ENCODE measurements at places on chromosomes 13 and 19.

- DNase-seq = no peak
Observed at GRCh38 chr13:98039261-98039660, 85.8 kb downstream of the IPO5 start.

DNA sequence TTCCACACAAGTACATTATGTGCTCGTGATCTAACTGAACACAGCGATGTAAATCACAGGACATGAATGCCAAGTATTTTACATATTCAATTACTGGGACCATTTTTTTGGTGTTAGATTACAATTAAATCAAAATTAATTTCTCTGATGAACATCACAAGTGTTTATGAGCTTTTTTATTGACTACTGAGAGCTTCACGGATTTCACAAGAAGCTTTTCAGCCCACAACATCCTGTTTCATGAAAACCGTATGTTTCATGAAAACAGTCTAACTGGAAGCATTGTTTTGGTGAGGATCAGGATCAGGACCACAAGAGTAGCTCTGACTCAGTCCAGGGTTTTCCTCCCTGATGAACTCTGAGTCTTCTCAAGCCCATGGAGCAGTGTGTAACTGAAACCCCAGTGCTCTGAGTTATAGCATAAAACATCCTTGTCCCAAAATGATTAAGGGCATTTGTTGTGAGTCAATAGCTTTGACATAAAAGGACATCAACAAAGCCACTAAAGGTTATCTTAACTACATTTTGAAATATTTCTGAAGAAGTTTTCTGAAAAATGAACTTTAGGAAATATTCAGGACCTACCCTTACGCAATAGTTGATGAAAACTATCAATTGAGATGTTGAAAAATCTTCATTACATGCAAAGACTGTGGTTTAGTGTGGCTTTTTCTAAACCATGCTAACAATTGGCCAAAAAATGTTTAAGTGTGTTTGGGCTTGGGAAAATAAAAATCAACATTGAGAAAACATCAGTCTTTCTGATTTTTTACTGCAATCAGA, 49.3 kb downstream of the UFM1 start:
- DNase-seq = no peak

DNA sequence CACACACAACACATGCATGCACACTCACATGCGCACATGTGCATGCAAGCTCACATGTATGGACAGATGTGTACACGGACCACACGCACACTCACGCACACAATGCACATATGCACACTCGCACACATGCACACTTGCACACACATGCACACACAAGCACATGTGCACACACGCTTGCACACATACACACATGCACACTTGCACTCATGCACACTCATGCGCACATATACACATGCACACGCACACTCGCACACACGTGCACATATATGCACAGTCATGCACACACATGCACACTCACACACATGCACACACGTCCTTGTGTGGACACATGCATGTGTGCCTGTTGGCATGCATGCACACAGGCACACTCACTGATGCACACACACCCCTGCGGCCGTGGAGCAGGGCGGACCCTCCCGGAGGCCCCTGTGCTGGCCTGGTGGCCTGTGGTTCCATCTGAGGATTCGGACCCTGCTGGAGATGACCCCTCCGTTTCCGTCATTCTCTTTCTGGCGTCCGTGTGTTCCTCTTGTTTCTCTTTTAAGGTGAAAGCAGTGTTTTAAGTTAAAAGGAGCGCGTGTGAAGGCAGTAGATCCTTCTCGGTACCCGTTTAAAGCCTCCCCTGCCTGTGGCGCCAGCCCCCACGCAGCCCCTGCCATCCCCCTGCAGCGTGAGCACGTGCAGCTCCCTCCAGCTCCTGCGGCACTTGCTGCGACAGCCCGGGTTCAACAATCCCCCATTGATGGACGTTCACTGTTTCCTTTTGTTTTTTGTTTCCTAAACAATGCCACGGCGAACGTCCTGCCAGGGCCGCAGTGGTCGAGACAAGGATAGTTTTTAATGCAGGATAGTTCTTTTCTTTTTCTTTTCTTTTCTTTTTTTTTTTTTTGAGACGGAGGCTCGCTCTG, 5.6 kb downstream of the NDUFS7 start:
- no peak for DNase-seq

- DNase-seq = peak; percentile 63
Observed at GRCh38 chr19:32224371-32225244, 120.8 kb upstream of the ZNF507 start.

- no peak for DNase-seq
Observed at GRCh38 chr13:50446611-50447010, 396.9 kb downstream of the DLEU7 start.

DNA sequence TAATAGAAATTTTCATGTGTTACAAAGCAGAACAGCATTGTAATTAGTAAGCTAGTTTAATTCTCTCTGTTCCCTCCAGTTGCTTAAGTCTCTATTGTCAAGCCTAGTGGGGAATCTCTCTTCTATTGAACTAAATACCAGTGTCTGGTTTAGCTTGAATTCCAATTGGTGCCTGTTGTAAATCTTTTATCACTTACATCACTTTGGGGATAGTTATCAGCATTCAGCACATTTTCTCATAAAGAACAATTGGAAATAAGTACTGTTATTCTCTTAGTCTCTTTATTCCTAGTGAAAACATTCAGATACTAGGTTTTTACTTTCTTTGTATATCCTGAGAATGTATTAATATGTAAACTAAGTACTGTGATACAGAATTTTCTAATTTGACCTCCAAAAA, 25.2 kb downstream of the IPO5 start:
- no peak for DNase-seq

- no peak for DNase-seq
Observed at GRCh38 chr19:29267701-29268100, 54.8 kb upstream of the UQCRFS1 start.

GRCh38 chr13:71249011-71249410, 618.0 kb downstream of the DACH1 start:
- no peak for DNase-seq

DNA sequence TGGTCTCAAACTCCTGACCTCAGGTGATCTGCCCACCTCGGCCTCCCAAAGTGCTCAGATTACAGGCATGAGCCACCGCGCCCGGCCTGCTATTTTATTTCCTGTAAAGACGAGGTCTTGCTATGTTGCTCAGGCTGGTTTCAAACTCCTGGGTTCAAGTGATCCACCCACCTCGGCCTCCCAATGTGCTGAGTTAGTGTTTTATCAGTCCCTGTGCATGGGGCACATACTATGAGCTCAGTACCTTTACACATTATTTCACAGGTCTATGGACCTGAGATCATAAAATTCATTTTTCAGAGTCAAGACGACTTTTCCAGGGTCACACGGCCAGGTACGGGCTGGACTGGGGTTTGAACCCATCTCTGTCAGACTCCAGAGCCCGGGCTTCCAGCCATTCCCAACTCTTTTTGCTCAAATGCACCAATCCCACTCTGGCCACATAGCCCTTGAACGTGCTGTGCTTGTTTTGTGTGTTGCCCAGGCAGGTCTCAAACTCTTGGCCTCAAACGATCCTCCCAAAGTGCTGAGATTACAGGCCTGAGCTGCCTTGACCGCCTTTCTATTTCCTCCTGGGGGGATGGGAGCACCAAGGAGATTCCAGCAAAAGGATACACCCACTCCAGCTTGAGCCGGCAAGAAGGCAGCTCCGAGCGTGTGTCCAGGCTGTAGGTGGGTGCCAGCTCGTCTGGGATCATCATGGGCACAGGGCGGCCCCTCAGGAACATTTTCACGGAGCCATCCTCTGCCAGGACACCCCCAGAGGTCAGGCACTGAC, 1.1 kb downstream of the EML2 start:
- no peak for DNase-seq

DNA sequence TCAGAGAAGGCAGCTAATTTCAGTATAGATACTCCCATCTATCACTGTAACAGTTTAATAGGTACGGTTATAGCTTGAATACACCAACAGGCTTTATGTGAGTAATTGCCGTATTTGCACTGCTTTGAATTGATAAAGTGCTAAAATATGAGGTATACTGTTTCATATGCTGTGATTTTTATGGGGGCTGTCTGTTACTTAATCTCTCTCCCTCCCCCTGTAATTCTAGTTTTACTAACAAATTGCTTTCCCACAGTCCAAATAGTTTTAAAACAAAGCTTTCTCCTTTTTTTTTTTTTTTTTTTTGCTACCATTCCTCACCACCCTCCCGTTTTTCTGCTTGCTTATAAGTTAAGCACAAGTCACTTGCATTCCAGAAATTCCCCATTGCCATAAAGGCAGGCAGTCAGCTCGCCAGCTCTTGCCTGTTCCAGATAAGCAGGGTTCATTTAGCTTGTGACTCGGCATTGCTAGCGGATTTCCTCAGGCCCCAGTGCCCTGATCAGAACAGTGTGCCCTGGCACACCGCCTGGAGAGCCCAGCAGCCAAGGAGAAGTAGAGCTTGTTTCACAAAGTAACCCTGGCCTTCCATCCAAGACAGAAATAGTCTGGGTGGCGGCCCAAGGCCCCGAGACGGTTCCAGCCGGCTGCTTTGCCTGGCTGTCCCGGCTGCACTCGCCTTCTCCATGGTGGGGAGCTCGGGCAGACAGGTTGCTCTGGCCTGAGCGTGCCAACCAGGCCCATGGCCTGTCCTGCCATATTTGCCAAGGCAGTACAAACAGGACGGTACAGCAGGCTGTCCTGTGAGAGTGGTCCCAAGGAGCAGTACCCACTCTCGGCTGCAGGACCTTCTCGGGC, 43.5 kb upstream of the NPAS1 start:
- DNase-seq = no peak

DNA sequence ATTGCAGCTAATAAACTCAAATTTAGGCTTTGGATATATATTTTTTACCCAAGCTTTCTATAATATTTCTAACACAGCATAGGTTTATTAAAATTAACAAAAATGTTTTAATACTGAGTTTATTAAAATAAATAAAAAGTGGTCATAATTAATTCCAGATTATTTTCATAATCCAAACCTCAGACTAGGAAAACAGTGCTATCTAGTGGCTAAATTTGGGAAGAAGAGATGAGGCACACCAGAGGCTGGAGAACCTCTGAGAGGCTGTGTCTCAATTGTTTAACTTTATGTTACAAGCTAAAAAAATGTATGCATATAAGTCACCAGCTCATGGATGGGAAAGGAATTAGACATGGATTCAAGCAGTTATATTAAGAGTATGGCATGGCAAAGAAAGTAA, 392.5 kb downstream of the DIAPH3 start:
- DNase-seq = no peak

GRCh38 chr13:26324294-26324693, 70.4 kb downstream of the CDK8 start:
- DNase-seq = no peak

DNA sequence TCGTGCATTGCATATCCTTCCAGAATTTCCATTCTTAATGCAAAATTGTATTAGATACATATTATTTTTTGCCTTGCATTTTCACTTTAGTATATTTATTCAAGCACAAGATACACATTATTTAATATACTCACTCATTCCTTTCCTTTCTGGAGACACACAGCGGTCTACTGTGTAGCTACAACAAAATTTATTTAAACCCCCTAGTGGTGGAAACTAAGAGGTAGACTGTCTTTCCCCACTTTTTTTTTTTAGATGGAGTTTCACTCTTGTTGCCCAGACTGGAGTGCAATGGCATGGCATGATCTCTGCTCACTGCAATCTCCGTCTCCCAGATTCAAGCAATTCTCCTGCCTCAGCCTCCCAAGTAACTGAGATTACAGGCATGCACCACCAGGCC, 2040.3 kb upstream of the PCDH20 start:
- no peak for DNase-seq

- no peak for DNase-seq
Observed at GRCh38 chr13:21901336-21901735, 230.5 kb downstream of the FGF9 start.

- no peak for DNase-seq
Observed at GRCh38 chr13:92938486-92939020, 288.1 kb upstream of the GPC6 start.

DNA sequence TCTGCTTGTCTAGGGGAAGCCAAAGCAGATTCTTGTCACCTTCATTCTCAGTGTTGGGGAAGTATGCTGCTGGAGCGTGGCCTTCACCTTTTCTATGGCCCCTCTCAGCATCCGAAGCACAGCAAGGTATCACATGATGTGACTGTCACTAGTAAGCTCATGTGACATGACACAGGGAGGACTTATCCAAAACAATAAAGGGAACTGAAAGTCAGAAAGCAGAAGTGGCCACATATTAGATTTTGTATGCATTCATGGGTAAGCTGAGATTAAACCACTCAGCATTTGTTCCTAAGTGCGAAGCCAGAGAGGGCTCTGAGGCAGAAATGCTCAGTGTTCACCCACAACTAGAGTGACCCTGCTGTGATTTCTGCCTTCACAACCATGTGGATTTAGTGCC, 72.8 kb upstream of the PCDH8 start:
- no peak for DNase-seq

DNA sequence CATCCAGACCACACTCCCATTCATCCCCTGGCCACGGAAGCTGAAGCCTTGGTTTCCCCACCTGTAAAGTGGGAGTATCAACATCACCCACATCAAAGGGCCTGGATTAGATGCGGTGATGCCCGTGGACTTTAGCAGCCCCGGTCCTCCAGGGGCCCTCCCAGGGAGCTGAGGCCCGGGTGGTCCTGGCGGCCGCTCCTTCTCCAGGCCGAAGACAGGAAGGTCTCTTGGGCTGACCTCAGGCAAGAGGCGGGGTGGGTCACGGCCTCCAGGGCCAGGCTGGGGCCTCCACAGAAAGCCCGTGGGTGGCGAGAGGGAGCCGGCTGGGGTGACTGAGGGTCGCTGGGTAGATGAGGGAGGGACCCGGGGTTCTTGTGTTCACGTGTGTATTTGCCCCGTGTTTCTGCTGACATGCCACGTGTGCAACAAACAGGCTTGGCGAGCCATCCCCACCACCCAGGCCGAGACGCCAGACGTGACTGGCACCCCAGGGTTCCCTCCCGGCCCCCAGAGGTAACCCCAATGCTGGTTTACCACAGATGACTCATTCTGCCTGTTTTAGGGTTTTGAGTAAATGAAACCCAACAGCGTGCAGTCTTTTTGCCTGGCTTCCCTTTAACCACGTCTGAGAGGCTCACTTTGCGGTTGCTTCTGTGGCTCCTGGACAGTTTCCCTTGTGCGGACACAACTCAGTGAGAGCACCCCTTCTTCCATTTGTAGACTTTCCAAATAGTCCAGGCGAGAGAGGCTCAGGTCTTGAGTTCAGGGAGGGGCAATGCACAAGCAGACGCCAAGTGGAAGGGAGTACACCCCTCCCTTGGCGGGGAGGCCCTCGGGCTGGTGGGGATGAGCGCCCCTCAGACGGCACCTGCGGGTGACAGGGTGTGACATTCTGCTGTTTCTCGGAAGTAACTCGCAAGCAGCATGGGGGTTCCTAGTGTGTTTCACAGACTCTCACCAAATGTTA, 42.9 kb downstream of the C13orf46 start:
- DNase-seq = peak; percentile 70

- DNase-seq = no peak
Observed at GRCh38 chr13:112106478-112107141, 39.7 kb downstream of the SOX1 start.

- no peak for DNase-seq
Observed at GRCh38 chr13:111903143-111903542, 163.8 kb upstream of the SOX1 start.

DNA sequence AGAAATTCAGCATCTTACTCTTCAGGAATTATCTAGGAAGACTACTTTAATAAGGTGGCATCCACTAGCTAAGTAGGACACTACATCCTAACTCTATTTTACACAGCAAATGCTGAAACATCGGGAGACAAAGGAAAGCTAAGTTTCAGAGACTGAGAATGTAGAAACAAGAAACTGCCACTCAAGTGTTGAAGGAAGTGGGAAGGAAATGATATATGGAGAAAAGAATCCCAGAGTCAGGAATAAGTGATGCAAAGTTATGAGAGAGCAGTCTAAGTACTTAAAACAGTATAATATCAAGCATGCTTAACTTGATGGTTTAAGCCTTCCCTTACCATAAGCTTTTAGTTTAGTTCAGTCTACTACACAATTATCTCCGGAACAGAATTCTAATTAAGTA, 52.4 kb downstream of the RBM26 start:
- no peak for DNase-seq
